ENCODE measurements at places on chromosomes 16 and 17.

DNA sequence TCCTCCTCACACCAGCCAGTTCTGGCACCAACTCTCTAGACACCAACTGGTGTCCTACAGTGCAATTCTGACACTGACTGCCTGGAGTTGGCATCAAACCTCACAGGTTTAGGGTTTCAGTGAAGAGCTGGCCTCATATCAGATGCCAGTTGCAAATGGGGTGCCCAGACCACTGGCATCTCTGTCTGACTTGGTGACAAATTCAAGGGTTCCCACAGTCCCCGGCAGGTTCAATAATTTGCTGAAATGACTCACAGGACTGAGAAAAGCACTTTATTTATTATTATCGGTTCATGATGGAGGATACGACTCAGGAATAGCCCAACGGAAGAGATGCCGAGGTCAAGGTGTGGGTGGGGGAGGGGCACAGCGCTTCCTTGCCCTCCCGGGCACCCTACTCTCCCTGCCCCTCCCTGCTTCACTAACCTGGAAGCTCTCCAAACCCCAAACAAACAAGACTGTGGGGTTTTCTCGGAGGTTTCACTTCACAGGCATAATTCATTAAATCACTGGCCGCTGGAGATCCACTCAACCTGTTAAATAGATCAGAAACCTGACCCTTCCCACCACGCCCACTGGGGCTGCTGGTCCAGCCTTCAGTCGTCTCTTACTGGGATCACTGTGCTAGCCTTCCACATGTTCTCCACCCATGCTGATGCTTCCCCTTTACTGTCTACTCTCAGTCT lies 1.7 kb upstream of the NLRP1 start:
- no peak for DNase-seq

- DNase-seq = no peak
Measured at GRCh38 chr16:67104845-67105244, 4.9 kb upstream of the PHAF1 start.

GRCh38 chr16:86103320-86103719 lies 204.4 kb downstream of the IRF8 start:
- no peak for DNase-seq

- peak; percentile 6 for DNase-seq
Measured at GRCh38 chr16:15949210-15950160, at the start of gene ABCC1. Gene ABCC1, plus strand, starts transcription at chr16:15949616. Its CDS starts 136 bp downstream, at chr16:15949752.

- no peak for DNase-seq
Measured at GRCh38 chr16:31487071-31487719, 4.3 kb downstream of the SLC5A2 start.
